ENCODE measurements at places on chromosomes 6 and 20.

- DNase-seq = no peak
Observed at GRCh38 chr6:97697456-97697855, 414.4 kb upstream of the MMS22L start.

GRCh38 chr6:107235511-107235910 is 120.2 kb upstream of the BEND3 start:
- no peak for DNase-seq

- DNase-seq = no peak
Observed at GRCh38 chr20:9809271-9809670, 29.6 kb downstream of the PAK5 start.

GRCh38 chr6:23055523-23055922 is 486.2 kb downstream of the HDGFL1 start:
- DNase-seq = no peak

- no peak for DNase-seq
Observed at GRCh38 chr20:63116412-63117106, 99.4 kb downstream of the YTHDF1 start.

DNA sequence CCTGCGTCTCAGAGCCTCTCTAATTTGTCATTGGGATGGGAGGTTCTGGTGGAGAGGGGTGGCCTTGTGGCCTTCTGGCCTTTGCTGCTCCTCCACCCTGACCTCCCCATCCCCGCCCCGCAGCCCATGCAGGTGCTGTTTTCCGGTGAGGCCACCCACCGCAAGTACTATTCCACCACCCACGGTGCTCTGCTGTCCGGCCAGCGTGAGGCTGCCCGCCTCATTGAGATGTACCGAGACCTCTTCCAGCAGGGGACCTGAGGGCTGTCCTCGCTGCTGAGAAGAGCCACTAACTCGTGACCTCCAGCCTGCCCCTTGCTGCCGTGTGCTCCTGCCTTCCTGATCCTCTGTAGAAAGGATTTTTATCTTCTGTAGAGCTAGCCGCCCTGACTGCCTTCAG is 171.8 kb upstream of the RNF24 start:
- no peak for DNase-seq

- no peak for DNase-seq
Observed at GRCh38 chr6:147503587-147503986, 4.9 kb upstream of the SAMD5 start.

DNA sequence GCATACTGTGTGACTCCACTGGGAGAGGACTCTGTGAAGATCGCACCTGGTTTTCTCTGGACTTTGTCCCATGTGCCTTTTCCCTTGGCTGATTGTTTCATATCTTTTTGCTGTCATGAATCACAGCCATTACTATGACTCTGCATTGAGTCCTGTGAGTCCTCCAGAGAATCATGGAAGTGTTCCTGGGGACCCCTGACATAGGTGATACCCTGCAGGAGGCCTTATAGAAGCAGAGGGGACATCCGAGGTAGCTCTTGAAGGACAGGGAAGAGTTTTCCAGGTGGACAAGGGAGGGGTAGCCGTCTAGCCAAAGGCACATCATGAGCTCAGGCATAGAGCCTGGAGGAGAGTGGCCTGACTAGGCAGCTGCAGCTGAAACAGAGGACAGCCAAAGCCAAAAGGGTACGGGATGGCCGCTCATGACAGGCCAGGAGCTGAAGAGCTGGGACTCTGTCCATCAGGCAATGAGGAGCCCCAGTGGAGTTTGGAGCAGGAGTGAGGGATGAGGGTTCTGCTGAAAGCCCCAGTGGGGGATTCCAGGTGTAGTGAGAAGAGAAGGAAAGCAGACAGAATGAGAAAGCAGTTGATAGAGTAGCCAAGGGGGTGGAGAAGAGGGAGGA is 86.6 kb upstream of the TOX2 start:
- no peak for DNase-seq

DNA sequence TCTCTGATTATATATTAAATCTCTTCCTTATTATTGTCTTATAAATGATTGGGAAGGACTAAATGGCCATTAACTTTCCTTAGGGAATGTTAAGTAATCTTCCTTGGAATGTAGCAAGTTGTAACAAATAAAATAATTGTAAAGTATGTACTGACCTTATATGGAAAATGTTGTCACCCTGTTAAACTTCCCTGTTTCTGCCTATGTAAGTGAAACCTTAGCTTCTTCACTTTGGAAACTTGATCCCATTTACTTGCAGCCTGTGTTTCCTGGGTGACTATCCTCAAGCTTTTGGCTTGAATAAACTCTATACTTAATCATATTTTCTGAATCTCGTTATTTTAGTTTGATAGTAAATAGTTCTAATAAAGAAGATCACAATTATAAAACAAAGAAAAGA is 519.5 kb upstream of the PTCHD4 start:
- DNase-seq = no peak

DNA sequence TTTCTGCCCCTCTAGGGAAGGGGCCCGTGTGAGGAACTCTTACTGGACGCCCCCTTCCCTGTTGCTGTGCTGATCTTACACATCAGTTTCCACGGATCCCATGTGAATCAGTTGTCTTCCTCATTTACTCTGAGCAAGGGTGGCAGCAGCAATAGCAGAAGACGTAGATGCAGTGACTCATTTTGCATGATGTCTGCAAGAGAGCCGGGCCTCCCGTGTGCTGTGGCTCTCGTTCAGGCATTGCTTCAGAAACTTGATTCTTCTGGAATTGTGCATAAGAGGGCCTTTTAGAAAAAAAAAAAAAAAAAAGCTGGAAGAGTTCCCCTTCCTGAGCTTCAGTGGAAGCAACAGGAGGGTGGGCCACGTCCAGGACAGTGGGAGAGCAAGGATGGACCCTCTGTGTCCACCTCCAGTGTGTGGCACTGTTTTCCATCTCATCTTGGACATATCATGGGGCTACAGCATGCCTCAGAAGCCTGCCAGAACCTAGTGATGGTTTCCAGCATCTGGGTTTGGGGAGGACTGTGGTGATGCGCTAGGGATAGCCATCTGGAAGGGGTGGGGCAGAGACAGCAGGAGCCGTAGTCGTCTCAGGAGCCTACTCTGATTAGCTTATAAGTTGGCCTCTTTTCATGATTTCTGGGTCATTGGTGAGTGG is 62.1 kb downstream of the FOXO3 start:
- DNase-seq = no peak

DNA sequence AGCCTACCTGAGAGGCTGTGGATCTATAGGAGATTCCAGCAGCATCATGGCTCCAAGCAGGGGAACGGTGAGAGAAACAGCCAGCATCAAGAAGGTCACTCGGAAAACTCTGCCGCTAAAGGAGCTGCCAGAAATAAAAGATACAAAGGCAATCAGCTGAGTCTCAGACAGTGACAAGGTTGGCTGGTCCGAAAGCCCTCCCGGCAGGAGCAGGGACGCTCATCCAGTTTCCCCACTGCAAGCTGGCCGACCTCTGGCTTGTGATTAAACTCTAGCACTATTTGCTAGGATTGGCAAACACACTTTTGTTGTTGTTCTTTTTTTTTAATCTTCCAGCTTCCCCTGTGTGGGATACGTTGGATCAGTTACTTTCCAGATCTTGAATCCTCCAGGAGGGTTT is 8.7 kb downstream of the APMAP start:
- no peak for DNase-seq

- no peak for DNase-seq
Observed at GRCh38 chr6:81783893-81784292, 31.4 kb upstream of the TENT5A start.

GRCh38 chr20:19260412-19261090 is 48.1 kb downstream of the SLC24A3 start:
- no peak for DNase-seq

GRCh38 chr6:129513471-129513870 is 196.5 kb downstream of the ARHGAP18 start:
- no peak for DNase-seq

DNA sequence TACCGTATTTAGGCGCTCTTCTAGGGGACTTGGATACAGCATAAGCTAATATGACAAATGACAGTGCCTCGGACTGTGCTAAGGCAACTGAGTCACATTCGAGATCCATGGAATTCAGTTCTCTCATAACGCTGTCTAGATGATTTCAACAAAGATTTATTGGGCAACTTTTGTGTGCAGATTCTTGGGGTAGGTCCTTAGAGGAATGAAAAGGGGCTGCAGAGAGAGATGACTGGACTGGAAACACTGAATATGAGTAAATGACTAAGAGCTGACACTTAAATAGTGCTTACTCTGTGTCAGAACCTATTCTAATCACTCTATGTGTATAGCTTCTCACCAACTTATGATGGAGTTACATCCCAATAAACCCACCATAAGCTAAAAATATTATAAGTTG is 36.4 kb upstream of the MARCKS start:
- no peak for DNase-seq

DNA sequence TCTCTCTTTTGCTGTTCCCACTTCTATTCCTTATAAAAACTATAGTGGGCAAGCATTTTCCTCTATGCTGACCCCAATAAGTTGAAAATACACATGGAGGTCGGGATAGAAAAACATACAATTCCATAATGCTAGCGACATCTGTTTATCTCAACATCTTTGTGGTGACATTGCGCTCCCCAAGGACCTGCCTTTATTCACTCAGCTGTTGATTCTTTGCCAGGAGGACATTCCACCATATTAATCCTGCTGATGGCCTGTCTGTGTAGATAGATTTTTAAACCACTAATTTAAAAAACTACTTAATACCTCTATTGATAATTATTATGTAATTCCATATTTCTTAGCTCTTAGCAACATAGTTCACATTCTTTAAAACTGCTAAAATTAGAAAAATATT is 555.3 kb upstream of the MAP3K7 start:
- DNase-seq = no peak

- DNase-seq = no peak
Observed at GRCh38 chr6:109429496-109429895, 10.9 kb downstream of the PPIL6 start.

DNA sequence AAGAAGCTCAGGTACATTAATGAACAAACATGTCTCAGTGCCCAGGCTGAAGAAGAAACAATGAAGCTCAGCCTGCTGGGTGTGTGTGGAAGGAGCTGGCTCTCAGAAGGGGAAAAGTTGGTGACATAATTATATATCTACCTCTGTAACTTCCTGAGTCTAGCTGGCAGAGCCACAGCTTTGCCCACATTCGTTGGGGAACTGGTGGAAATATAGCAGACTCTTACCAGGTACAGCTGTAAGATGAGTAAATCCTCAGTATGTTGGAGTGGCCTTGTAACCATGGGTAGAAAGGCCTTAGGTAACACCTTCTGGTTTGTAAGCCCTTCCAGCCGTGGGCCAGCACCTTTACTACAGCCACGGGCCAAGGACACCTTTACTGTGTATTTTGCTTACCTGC is 29.9 kb upstream of the PNRC1 start:
- DNase-seq = no peak
